ENCODE measurements at places on chromosomes 1 and 21.

DNA sequence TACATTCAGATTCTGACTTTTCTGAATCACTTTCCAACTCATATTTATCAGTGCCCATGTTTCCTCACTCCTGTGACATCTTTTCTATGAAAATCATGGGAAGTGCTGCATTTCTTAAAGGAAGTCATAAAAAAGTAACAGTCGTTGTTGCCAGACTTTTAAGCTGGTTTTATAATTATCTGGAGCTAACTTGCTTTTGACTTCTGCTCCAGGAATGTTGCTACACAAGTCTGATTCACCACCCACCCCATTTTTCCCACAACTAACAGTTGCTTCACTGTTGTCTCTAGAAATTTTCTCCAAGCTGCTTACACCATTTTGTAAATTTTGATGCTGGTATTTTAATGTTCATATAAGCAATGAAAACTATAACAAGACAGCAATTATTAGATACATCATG, 12.2 kb downstream of the FCRLB start:
- DNase-seq, result no peak

DNA sequence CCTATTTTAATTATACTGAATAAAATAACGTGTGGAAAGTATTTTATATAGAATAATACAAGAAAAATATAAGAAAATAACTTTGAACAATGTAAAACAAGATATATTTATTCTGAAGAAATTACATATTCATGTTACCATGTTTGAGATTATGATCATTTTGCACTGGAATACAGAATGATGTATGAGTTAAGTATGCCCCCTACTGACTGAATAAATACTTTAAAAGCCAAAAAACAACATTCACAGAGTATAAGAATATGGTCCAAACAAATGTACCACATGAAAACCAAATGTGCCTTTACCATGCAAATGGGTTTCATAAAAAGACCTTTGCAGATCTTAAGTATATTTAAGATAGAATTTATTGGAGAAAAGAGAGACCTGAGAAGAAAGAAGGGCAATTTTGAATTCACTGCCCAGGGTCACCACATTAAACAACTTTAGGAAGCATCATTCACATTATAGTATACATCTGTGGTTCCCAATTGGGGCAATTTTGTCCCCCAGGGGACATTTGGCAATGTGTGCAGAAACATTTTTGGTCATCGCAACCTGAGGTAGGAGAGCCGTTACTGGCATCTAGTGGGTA, 136.6 kb upstream of the GFI1 start:
- DNase-seq, result no peak

DNA sequence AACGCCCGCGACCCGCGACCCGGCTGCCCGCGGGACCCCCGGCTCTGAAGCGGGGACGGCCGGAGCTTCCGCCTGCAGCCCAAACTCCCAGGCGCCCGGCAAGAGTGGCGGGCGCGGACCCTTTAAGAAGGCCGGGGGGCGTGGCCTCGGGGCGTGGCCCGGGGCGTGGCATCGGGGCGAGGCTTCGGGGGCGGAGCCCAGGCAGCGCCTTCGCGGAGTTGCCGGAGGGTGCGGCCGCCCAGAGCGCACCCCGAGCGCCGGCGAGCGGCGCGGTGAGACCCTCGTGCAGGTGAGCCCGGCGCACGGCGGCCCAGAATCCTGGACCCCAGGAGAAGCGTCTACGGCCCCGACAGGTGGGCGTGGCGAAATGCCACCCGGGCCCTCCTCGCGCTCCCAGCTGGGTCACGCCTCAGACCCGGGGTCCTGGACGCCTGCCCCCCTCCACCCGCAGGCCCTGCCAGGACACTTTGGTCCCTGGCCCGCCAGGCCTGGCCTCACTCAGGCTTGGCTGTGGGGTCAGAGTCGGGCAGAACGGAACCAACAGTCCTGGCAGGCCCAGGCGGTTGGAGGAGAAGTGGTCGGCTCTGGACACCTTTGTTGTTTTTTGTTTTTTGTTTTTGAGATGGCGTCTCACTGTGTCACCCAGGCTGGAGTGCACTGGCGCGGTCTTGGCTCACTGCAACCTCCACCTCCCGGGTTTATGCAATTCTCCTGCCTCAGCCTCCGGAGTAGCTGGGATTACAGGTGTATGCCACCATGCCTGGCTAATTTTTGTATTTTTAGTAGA, 14.4 kb downstream of the RNF223 start:
- DNase-seq, result peak; percentile 96

GRCh38 chr1:32681509-32681908, 21.1 kb downstream of the SYNC start:
- DNase-seq, result no peak

GRCh38 chr1:32303358-32303757, 11.5 kb downstream of the HDAC1 start:
- DNase-seq, result no peak

DNA sequence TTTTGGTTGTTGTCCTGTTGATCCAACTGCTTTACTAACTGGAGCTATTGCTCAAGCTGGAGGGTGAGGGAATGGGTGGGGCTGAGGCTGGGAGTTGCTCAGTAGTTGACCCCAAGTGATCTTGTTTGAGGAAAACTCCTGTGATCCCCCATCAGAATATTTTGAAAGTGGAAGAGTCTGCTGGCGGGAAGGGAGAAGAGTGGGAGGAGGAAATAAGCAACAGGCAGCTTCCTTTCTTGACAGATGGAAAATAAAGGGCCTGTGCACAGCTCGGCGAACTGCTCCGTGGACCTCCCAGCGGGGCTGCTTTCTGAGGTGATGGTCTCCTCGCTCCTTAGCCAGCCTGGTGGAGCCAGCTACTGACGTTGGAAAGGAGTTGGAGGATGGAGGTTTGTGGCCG, 199.1 kb upstream of the LMO4 start:
- no peak for DNase-seq

- no peak for DNase-seq
Observed at GRCh38 chr21:45386728-45387371, 18.1 kb upstream of the COL18A1 start.

- DNase-seq, result no peak
Observed at GRCh38 chr1:21952786-21953520, 15.8 kb upstream of the HSPG2 start.

DNA sequence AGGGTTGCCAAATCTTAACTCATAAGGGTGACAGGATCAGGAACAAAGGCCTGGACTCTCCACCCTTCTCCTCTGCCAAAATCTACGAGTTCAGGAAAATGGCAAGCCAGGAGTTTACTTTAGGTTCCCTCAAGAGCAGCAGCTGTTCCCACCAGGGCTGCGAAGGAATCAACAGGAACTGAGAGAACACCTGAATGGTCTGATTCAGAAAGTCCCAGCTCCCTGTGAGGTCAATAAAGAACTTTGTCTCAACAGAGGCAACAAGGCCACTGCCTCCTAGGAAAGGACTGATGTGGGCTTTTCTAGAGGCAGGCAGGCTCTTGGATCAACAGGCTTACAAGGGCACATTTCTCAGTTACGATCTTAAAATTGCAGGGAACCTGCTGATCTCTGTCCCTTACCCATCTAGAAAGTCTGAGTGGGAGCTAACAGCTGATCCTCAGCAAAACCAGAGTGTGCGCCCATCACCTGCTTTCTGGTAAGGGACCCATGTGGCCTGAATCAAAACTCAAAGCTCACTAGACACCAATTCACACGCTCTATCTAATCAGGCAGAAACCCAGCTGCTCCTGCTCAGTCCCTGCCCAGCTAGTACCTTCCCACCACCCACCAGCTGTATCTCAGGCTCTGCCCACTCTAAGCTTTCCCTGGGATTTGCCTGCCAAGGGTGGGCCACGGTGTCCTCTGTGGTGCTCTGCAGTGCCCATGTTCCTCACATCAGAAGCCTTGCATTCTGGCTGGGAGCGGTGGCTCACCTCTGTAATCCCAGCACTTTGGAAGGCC, 83.1 kb downstream of the CAPZB start:
- DNase-seq, result no peak

DNA sequence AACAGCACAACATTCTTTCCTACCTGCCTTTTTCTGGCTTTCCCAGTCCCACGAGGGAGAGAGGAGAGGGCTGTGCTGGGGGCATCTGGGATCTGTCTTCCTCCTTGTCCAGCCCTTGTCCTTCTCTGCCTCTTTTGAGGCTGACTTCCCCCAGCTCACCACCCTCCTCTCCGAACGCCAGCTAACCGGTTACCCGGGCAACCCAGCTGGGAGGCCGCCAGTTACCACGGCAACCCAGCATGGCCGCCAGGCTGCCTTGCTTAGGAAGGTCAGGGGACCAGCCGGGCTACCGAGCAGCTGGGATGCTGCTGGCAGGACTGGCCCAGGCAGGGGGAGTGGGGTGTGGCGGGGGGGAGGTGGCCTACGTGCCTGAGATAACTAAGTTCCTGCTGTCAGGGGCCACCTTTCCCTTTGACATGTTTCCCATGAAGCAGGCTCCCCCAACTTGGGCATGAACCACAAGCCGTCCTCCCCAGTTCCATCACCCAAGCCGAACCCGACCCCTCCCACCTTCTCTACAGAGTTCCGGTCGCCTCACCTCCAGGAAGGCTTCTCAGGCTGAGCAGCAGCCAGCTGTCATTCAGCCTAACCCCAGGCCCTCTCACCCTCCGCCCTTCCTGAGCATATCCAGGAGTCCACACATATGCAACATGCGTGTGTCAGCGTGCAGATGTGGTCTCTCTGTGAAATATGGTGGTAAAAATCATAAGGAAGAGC, 8.7 kb downstream of the PLEKHA6 start:
- DNase-seq, result no peak

GRCh38 chr1:26618561-26618960, 77.3 kb upstream of the ARID1A start:
- DNase-seq, result no peak
